Karpas-422 (cell line): ENCODE measurements at places on chromosomes 4 and X. TPM values are rescaled to one million over a fixed set of nuclear protein-coding genes. Genes with fewer than 3 reads are reported as not detected.

DNA sequence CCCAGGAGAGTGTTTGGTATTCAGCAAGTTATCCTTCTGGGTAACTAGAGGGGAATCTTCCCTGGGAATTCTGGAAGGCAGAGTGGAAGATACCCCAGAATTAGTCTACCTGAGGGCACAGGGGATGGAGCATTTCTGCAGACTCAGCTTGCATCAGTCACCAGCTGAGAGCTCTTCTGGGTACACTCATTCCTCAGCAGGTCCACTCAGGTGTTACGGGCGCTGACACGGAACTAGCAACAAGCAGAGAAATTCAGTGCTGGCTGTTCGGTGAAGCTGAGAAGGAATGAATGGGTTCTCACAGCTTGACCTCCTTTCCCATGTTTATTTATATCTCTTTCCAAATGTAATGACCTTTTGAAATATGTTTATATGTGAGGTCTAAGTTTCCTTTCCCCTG is 106.0 kb upstream of the PNPLA4 start:
- no peaks in the 10 kb centered on the region for H3K27me3 ChIP-seq
- no peaks in the 10 kb centered on the region for H3K36me3 ChIP-seq
- H3K27ac ChIP-seq, result no peak overlapping the region
- DNase-seq, result no peak

GRCh38 chr4:156294577-156294976 is 340.9 kb upstream of the CTSO start:
- H3K4me3 ChIP-seq, result no peak overlapping the region
- H3K4me1 ChIP-seq, result no peaks in the 10 kb centered on the region
- no peaks in the 10 kb centered on the region for H3K36me3 ChIP-seq
- no peak overlapping the region for H3K27ac ChIP-seq

DNA sequence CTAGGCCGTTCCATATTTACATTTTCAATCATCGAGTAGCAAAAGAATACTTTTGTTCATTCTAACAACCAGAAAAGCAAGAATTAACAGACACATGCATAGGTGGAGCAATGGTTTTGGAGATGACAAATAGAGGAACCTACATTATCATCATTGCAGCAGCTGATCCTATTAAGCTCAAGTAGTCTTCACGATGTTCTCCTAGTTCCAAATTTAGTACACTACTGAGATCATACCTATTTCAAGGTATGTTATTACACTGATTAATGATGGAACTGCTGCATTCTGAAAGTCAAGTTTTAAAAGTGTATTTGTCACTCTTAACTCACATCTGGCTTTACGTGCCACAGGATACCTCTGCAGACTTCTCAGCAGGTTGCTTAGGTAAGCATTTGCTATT is 87.4 kb downstream of the ADGRA3 start:
- no peak overlapping the region for H3K4me3 ChIP-seq
- H3K27me3 ChIP-seq, result no peaks in the 10 kb centered on the region
- no peaks in the 10 kb centered on the region for H3K4me1 ChIP-seq

DNA sequence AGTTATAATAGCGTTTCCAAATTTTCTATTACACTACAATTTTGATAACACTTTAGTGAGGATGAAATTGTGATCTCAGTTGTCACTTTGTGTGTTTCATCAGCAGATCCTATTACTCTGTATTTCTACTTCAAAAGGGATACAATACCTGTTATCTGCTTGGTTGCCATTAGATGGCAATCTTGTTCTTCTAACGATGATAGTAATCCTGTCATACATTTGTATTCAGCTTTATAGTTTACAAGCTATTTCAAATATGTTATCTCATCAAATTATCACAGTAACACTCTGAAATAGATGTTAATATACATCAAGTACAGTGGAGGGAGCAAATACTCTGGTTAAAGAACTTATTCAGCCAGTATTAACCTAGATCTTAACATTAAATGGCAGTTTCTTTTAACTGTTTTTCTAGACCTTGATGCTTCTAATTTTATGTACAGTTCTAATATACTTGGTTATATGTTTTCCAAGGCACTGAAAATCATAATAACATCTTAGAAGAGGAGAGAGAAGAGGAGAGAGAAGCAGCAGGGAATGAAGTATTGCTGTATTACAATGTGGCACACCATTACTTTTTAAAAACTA is 292.0 kb downstream of the CCSER1 start:
- no peaks in the 10 kb centered on the region for H3K27me3 ChIP-seq
- no peaks in the 10 kb centered on the region for H3K36me3 ChIP-seq
- H3K27ac ChIP-seq, result no peak overlapping the region
- DNase-seq, result peak; percentile 73
- H3K4me1 ChIP-seq, result no peaks in the 10 kb centered on the region
- H3K4me3 ChIP-seq, result no peak overlapping the region

HOPX gene
- not detected in 2 replicates for total RNA-seq

SMR3A gene
- not detected in 2 replicates for total RNA-seq
